Activated CD4-positive, alpha-beta T cell treated with anti-CD3 and anti-CD28 coated beads, Interleukin-2, Interleukin-6, amounts not matched to agents 100 ng/mL and 50 ng/mL, durations not matched to agents 16 hours and 8 hours (primary cell): ENCODE measurements at places on chromosomes 2 and 18.

DNA sequence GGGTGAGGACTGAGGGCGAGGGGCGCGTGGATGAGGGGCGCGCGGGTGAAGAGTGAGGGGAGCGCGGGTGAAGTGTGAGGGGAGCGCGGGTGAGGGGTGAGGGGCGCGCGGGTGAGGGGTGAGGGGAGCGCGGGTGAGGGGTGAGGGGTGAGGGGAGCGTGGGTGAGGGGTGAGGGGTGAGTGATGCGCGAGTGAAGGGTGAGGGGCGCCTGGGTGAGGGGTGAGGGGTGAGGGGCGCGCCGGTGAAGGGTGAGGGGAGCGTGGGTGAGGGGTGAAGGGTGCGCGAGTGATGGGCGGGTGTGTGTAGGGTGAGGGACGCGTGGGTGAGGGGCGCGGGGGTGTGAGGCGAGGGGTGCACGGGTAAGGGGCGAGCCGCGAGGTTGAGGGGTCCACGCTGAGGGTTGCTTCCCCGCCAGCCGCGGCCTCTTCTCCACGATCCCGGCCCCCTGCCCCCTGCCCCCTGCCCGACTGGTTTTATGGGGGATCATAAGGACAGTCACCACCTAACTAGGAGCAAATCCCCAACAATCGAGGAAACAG is 1.1 kb upstream of the SLC66A2 start:
- no peak for DNase-seq

- DNase-seq = no peak
Measured at GRCh38 chr2:204069804-204070203, 133.2 kb downstream of the ICOS start.

GRCh38 chr2:15790326-15790725 is 150.0 kb upstream of the MYCN start:
- DNase-seq = no peak

GRCh38 chr2:216574046-216574445 is 59.2 kb upstream of the IGFBP2 start:
- no peak for DNase-seq

DNA sequence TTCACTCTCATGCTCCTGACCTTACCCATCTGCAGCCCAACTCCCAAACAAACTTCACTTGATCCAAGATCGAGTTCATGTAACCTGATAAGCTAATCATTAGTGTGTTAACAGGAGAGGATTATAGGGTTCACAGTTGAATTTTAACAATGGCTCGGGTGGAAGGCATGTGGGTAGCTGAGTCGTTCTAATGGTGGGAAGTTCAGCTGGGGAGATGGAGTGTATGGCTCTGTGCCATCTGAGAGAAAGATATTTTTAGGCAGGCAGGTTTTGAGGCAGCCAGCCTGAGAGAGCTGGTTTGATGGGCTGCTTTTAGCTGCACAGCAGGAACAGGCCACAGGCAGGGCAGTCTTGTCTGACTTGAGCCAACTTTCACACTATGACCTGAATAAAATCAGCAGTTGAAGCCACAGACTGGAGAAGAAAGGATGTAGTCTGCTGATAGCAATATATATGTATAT is 17.7 kb upstream of the NFE2L2 start:
- DNase-seq = no peak

DNA sequence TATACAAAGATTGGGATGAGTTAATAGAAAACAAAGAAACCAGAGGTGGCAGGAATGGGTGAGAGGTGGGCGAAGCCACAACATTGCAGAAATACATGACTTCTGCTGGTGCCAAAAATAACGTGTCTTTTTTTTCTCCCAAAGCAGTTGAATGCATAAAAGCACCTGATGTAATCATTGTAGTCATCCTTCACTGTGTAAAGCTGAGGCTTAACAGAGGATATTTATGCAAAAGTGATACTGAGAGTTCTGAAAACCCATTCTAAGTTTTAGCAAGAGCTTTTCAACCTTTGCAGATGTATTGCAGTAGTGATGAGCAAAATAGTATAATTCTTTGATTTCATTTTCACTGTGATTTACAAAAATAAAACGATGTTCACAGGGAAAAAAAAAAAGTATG is 173.0 kb downstream of the PTGR3 start:
- DNase-seq = peak; percentile 16

- DNase-seq = no peak
Measured at GRCh38 chr2:208545403-208546042, 138.9 kb downstream of the PTH2R start.

DNA sequence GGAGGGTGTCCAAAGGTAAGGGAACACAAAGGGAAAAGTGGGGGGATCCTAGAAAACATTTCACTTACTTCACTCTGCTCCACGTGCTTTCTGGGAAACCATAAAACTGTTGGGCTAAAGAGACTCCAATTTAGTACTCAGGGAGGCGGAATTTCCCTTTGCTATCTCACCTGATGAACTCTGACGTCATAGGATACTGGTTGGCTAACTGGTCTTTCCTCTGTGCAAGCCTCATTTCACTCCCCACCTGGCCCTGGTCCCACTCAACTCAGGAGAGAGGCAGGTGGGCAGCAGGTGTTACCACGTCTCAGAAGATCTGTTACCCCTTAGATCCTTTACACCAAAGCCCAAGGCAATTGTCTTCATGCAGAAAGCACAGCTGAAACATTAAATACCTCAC is 51.8 kb upstream of the PMAIP1 start:
- DNase-seq = no peak

- DNase-seq = no peak
Measured at GRCh38 chr2:175931805-175932204, 70.3 kb downstream of the LNPK start.

DNA sequence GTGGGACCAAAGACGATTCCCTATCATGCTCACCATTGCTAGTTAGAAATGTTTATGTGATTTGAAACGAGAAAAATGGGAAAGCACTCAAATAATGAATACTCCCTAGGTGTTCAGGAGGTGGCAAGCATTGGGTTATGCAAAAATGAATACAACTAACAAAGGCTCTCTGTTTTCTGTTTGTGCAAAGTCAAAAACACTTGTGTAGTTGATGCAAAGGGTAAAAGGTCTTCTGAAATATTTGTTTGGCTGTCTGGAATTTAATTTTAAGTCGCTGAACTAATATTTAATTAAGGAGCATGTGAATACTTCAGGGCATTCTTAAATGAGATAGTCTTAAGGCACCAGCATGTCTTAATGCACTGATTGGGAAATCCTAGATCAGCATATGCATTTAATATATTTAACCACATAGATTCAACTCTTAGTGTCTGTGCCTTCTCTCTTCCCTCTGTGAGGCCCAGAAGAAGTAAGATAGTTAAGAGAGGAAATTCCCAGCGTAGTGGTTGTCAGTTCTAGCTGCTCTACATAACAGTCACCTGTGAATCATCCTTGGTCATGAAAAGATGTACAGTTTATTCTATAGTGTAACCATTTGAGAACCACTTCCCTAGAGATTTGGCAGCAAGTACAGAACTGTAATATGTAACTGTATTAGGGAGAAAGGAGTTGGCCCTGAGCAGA is 111.9 kb downstream of the EPC2 start:
- DNase-seq = no peak

DNA sequence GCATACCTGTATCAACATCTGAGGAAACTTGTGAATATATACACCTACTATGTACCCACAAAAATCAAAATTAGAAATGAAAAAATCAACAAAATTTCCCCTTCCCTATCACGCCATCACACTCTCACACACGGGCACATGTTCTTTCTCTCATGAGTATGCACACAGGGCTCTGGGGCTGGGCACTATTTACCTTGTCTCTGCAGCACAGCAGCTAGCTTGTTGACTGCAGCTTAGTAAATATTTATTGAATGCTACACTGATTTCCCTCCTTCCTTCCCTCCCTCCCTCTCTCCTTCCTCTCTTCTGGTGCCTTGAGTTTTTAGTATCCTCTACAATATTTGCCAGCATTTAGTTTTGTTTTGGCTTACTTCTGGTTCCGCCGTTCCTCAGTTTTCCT is 182.7 kb upstream of the LHCGR start:
- no peak for DNase-seq

DNA sequence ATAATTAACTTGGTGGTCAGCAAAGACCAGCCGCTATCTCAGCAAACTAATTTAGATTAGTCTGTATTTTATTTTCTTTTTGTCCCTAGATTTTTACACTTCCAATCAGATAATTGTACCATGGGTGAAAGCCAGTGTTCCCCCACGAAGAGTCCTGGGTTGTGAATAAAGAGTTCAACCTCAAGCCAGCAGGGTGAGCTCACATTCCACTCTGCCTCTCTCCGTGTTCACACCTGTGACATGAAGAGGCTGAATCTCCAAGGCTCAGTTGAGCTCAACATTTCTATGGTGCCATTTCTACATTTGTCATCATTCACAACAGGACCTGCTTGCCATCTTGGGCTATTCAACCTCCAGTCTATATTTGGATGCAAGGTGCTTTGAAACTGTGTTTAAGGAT is 771.5 kb downstream of the GALR1 start:
- DNase-seq = no peak

DNA sequence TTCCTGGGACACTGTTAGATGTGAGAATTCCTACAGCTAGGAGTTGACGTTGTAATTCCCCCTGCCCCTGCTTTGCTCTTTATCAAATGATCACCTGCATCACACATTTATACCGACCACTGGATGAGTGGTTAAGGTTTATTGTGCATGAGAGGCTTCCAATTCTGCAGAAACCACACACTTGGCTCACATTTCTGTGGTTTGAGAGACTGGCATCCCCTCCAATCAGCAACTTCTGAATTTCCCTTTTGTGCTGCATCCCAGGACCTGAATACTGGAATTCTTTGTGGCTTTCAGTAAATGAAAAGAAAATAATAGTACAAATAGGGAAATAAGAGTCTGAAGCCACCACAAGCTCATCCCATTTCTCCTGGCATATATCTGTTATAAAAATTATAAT is 628.7 kb upstream of the PIK3C3 start:
- DNase-seq = no peak

DNA sequence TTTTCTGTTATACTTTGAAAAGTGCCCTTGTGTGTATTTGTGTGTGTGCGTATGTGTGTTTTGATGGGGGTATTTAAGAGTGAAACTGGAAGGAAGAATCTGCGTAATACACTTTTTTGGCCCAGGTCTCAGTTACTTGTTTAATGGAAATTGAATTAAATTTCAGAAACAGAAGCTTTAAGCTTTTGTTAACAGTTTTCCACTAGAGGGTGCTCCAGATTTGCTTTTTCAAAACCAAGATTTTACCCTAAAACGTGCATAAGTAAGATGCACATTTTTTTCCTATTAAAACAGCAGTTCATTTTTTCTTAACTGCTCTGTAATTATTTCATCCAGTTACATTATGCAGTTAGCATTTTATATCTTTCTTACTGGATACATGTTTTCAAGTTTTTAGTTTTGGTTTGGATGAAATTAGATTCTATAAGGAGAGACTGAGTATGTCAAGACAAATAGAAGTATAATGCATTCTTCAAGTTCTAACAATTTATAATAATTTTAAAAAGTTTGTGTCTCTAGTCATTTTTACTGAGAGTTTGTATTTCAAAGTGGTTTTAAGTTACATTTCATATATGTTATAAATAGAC is 97.2 kb downstream of the PIK3C3 start:
- DNase-seq = no peak

GRCh38 chr2:62291517-62292137 is 95.7 kb downstream of the B3GNT2 start:
- no peak for DNase-seq

DNA sequence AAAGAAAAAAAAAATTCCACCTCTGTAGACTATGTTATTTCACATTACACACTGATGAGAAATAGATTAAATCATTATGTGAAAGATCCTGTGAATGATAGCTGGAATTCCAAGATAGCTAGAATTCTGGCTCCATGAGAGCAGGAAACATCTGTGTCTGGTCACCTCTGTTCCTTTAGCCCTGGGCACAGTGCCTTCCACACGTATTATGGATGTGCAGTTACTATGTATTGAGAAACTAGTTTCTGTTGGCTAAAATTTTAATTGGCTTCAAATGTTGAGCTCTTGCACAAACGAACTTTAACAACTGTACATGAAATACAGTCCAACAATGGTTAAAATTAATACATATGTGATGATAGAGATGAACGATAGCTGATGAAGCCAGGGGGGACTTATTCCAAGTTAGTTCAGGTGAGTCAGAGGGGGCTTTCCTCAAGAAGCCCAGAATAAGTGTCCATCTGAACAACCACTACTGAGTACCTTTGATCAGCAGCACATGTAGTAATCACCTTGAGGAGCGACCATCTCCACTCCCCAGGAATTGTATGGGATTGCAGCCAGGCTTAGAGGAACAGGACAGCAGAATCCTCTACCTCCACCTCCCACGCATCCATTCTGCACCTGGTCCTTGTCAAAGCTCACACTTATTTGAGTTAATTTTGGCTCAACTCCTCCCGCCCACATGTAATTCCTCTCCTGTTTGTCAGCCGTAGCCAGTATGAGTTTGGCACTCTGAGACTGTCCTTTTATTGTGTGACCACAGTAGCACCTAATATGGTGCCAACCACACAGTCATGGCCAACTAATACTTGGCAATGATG is 68.6 kb downstream of the NABP1 start:
- no peak for DNase-seq

GRCh38 chr2:18704276-18704675 is 114.9 kb upstream of the NT5C1B start:
- DNase-seq = no peak
